ENCODE measurements at places on chromosomes 5 and 9. TPM values are rescaled to one million over a fixed set of nuclear protein-coding genes. Genes with fewer than 3 reads are reported as not detected.
A peak's percentile ranks its signal among the peaks of the same experiment; 100 is the strongest.

The ACER2 gene
- total RNA-seq, result 11.4 TPM

DNA sequence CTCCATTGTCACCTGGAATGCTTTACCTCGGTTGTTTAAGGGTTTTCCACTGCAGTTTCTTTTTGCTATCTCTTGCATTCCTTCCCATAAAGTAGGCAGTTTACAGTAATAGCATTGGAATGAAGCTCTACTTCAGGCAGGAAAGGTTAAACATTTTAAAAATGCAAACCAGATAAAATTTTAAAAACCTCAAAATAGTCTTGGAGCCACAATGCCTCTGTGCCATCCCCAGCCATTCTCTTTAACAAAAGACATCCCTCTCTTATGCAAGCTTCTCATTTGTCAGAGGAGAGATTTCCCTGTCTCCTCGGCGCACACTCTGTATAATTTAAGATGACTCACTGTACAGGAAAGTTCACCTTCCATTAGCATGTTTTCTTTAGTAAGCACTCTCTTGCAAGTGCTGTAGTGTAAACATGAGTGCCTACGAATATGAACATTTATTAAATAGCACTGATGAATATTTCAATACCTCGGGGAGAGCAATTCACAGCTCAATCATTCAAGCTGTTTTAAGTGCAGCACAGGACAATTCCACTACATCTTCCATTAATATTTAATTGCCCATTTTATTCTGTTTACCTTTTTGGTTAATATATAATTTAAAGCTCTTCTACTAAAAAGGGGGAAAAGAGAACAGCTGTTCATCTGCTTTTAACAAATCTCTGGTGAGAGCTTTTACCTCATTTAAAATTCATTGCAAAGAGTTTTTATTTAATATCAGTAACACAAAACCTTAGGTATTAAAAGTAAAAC lies 343.6 kb downstream of the SPATA31D1 start:
- DNase-seq, result no peak

The IFNA2 gene
- total RNA-seq, result 0.72 TPM

- DNase-seq, result no peak
Measured at GRCh38 chr5:54528633-54529209, 11.2 kb downstream of the SNX18 start.

The MLANA gene
- total RNA-seq, result not detected

The SPATA24 gene
- total RNA-seq, result 6.4 TPM

The SH3RF2 gene
- total RNA-seq, result 3.2 TPM

DNA sequence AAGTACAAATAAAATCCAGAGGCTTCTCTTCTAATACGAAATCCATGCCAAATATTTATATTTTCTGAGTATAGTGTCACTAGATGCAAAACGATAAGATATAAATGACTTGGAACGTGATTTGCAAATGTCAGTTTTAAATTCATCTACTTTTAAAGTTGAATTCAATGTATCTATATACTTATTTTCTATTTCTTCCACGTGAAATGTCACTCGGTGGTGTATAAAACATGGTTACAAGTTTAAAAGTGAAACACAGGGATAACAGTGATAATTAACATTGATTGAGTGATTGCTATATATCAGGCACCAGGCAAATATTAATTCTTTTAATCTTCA lies 54.8 kb downstream of the HINT1 start:
- no peak for DNase-seq

DNA sequence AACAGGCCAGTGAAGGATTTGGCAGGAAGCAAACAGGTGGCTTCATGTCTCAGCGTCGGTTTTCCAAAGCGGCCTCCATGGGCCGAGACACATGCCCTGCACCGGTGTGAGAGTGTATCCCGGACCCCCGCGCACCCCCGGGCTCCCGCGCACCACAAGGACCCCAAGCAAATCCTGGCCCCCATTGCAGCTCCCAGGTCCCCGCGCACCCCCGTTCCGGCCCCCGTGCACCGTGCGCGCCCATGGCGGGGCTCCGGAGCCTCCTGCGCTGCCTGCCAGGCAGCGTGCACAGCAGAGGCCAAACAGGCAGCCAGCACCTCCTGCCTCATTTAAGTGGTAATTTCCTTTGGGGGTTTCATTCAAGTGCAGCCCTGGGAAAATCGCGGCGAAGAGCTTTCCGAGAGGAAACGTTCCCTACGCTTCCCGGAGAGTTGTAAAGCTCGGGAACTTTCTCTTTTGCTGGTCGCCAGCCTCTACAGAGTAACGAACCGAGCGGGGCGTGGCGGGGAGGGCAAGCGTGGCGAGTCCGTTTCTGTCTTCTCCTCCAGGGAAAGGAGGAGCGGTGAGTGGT lies 145.5 kb upstream of the SLC24A2 start:
- DNase-seq, result no peak

DNA sequence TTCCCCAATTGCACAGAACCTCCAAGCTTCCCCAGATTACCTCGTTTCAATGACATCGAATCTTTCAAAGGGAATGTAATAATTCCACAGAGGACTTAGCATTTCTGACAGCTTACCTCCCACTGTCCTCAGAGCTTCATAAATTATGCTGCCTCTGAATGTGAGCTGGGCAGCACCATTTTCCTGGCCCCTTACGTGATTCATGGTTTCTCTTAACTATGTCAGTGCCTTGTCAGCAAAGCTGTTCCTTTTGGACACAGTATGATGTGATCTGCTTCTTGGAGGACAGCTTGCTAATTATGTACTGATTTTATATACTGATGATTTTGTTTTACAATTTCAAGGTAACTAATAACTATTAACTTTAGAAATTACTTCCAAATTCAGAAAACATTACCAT lies 27.7 kb upstream of the SSBP2 start:
- DNase-seq, result peak; percentile 14

The ADRB2 gene
- 2.1 TPM for total RNA-seq

DNA sequence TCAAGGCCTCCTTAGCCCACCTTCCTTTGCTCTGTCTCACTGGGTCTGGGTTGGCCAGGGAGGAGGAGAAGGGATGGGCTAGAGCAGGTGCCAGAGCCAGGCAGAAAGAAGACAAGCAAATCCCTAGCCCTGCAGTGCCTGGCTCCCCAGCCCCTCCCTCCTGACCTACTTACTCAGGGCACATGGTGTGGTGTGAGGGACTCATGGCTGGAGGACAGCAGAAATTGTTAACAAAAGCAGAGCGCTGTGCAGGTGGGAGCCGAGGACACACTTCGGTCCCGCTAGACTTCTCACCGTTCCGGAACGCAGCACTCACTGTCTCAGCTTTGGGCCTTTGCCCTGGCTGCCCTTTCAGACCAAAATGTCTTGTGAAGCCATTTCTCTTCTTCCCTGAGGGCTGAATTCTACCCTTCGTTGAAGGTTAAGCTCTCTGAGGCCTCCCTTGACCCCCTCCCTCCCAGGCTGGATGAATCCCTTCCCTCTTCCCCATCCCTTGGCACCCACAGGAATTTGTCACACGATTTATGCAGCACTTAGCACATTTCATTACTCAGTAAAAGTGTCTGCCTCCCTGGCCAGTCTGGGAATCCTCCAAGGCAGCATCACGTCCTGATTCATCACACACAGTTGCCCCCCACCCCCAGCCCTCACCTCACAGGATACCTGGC lies 263.9 kb upstream of the TRPC7 start:
- peak; percentile 87 for DNase-seq

The PTPRD gene
- total RNA-seq, result 287 TPM

DNA sequence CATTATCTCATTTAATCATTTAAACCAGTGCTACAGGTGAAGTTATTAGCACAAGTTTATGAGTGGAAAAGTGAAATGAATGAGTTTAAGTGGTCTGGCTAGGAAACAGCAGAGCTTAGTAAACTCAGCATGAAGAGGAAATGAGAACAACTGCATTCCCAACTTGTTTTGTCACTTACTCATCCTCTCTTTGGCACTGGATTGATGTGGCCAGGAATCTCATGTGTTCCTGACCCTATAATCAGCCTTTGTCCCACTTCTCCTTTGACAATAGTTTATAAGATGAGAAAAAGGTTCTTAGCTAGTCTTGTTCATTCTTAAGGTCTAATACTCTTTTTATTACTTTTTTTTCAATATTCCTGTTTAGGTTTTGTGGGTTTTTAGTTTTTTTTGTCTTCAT lies 559.2 kb upstream of the TLE4 start:
- DNase-seq, result no peak

DNA sequence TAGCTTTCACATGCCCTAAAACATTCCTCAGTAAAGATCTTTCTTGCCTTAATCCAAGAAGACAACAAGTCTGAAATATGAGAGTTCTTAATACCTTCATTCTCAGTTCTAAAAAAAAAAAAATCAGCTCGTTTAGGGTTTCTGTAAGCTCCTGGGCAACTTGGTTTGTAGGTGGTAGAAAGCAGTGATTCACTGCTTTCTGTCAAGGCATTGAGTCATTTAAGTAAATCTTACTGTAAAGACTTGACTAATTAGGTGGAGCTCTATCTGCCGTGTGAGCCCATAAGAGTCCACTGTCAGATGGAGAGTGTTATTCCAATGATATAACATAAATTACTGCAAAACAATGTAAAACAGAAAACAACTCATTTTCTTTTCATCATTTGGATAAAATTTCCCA lies 56.1 kb upstream of the MAST4 start:
- no peak for DNase-seq

The FOXE1 gene
- total RNA-seq, result not detected

DNA sequence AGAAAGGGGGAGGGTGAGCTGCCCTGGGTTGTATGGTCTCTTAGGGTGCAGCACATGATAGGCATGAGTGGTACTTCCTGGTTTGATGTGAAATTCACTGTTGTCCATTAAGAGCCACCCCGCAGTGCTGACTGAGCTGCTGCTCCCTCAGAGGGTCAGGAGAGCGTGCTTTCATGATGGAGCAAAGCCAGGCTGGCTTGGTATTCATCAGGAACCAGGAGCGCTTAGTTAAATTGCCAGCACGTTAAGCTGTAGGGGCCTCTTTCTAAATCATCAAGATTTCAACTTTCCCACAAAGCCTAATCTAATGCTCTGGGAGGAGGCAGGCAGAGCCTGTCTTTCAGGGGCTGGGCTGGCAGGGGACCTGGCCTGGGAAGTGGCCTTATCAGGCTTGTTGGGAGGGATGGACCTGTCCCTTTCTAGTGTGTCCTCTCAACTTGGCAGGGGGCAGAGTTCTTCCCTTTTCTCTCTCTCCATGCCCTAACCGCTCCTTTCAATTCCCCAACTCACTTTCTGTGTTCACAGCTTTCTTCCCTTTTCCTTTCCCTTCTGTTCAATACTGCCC lies 7.9 kb downstream of the CYSTM1 start:
- no peak for DNase-seq

The IFNB1 gene
- not detected for total RNA-seq

DNA sequence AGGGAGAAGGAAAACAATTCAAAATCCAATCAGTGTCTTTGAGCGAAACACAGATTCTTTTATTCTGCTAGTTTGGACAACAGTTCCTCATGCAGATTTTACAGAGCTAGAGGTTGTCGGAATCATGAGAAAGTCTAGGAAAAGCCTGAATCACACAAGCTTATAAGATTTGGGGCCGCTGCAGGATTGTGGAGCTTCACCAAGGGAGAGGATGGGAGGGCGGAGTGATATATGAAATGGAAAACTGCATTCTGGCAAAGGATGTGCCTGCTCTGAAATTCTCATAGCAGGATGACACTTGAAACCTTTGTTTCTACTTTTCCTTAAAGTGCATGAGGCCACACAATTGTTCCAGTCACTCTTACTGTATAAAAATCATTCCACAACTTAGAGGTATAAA lies 134.3 kb downstream of the OR2K2 start:
- DNase-seq, result no peak

The SEMA5A gene
- 20.1 TPM for total RNA-seq

DNA sequence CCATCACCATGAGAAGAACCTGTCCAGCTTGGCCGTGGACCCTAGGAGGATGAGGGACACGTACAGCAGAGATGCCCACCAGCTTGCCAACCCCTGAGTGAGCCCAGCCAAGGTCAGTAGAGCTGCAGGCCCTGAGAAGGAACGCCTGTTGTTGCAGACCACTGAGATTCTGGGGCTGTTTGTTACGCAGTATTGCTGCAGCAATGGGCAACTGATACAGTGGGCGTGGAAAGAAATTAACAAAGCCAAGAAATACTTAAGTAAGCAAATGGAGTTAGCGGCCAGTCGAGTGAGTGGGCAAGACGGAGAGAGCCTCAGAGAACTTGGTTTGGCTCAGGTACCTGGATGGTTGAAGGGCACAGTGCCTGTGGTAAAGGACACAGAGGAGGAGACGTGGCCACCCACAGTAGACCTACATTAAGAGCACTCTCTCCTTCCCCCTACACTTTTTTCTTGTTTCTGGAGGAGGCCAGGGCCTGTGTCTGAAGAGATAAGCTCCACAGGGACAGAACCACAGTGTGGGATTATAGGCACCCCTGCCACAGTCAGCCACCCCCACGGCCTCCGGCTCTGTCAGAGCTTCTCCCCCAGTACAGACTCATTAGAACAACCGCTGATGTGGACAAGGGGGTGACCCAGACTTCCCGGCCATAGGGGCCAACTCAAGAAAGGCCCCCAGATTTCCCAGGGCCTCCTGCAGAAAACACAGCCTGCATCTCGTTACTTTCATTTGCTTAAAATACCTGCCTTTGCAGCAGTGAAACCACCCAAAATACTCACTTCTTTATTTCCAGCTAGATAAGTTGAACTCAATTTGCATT lies 40.1 kb upstream of the GRHPR start:
- no peak for DNase-seq

DNA sequence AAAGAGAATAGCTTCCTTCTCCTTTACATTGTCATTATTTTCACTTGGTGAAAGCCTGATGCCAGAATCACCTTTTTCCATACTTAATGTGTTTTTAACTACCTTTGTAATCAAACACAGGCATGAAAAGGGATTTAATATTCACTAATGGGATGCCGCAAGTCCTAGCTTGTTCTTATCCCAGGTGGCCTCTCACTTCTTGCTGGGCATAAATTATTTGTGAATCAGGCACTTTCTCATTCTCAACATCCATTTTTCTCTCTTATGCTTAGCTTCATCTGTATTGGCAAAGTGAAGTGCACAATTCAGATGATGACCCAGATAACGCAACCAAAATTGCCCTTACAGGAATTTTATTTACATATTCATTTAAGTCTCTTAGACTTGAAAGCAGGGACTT lies 10.9 kb downstream of the ACTL7B start:
- no peak for DNase-seq

DNA sequence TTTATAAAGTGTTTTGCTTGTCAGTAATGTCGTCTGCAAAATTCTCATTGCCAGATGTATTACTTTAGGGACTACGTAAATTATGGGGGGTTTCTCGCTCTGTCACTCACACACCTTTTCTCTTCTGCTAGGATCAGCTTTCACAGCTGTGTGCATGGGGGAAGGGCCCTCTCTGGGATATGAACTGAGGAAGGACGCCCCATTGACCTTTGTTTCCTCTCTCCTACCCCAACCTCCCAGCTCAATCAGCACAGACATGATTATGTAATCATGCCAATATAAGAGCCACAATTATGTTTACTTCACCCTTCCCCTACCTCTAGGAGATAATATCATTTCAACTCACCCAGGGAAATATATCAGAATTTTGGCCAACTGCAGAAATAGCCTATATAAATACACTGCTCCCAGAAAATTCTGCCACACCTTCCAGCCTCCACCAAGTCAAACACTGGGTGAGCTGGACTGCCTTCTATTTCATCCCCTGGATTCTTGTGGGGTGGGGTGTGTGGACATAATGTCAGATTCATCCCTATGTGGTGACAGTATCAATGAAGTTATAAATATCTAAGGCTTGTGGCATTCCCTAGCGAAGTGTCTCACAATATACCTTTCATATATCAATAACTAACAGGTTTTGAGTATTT lies 12.6 kb upstream of the SEMA5A start:
- no peak for DNase-seq

GRCh38 chr5:135615581-135616260 lies 36.9 kb upstream of the CXCL14 start:
- no peak for DNase-seq

The LMX1B gene
- total RNA-seq, result not detected
